ENCODE measurements at places on chromosomes 6 and 20.

- DNase-seq, result no peak
Observed at GRCh38 chr20:49681850-49682216, 31.8 kb downstream of the B4GALT5 start.

DNA sequence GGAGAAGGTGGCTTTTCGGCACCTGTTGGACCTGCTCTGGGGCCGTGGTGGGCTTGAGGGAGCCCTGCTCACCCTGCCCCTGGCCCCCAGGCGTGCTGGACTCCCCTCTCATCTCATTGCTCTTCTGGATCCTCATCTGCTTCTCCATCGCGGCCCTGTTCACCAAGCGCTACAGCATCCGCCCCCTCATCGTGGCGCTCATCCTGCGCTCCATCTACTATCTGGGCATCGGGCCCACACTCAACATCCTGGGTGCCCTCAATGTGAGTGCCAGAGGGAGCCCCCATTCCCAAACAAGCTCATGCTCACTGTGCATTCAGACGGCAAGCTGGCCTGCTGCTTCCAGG is 22.4 kb downstream of the UQCC2 start:
- no peak for DNase-seq

DNA sequence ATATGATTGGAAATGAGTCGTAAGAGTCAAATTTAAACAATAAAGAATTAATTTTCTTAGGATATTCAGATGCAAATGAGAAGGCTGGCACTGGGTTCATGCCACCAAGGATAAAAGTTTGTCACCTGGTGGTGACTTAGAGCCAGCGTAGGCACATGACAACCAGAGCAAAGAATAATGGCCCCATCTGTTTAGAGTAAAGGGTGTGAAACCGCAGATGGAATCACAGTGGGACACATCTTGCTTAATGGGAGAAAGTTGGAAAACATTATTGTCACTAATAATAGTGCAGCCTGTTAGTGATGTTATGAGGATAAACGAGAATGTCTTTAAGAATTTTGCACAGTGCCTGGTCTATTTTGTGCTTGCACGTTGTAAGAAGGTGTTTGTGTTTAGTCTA is 727.8 kb downstream of the QKI start:
- no peak for DNase-seq

GRCh38 chr6:42078386-42078785 is 28.1 kb downstream of the TAF8 start:
- DNase-seq, result no peak

- no peak for DNase-seq
Observed at GRCh38 chr20:47758517-47759450, 26.5 kb downstream of the SULF2 start.

DNA sequence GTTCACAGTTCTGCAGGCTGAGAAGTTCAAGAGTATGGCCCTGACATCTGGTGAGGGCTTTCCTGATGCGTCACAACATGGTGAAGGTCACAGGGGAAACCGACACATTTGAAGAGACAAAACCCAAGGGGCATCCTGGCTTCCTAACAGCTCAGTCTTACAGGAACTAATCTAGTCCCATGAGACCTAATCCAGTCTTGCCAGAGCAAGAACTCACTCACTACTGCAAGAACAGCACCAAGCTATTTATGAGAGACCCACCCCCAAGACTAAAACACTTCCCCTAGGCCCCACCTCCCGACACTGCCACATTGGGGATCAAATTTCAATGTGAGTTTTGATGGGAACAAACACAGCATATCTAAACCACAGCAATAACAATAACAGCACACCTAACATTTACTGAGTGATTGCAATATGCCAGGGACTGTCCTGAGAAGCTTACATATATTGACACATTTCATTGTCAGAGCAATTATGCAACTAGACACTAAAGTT is 46.6 kb downstream of the TPBG start:
- DNase-seq, result no peak

DNA sequence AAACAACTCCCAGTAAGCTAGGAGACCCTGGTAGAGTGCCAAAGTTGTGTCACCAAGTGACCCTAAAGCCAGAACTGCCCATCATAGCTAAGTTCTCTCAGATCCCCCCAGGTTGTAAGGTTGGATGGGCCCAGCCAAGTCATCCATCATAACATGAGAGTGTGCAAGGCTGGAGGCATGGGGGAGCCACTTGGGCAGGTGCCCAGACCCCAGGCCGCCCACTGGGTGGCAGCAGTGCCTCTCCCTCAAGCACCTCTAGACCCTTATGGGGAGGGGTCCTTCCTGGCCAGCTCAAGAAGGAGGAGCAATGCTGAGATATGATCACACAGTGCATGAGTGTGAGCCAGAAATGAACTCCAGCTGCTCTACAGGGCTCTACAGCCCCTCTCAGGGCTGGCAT is 154.5 kb downstream of the MYLK4 start:
- no peak for DNase-seq

DNA sequence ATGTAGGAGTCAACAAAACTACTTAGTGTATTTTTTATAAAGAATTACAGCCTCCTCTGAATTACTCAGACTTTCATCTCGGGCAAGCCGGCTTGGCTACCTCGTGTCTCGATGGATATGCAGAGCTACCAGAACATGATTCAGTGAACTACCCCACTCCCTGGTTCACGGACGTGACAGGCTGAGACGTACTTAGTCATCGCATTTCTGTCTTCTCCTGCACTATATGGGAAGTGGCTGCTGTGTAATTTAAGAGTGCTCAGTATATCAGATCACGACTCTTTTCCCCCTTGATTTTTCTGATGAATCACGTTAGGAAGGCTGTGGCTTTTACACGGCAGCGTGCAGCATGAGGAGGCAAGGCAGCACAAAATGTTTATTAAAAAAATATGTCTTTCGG is 302.7 kb upstream of the ZFP64 start:
- peak; percentile 9 for DNase-seq
